ENCODE measurements at places on chromosomes 3 and 15. TPM values are rescaled to one million over a fixed set of nuclear protein-coding genes. Genes with fewer than 3 reads are reported as not detected.

DNA sequence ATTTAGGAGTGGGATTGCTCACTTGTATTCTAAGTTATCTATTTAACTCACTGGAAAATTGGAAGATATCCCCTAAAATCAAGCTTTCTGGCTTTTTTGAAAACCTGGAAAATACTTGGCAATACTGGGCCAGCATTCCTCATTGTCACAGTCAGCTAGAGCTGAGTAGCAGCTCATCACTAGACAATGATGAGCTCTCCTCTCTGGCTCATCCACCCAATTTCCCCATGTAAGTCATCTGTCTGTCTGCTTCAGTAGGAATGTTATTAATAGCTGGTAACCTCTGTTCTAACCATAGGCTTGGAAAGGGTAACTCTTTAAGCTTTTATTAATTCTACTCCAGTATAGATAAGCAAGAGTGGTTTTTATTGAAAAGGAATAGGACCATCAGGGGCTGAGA lies 39.7 kb upstream of the PIK3R4 start:
- no peak for DNase-seq

GRCh38 chr15:92638291-92638708 lies 17.3 kb downstream of the FAM174B start:
- DNase-seq: no peak

- no peak for DNase-seq
Observed at GRCh38 chr15:33211176-33211808, 16.8 kb upstream of the FMN1 start.

DNA sequence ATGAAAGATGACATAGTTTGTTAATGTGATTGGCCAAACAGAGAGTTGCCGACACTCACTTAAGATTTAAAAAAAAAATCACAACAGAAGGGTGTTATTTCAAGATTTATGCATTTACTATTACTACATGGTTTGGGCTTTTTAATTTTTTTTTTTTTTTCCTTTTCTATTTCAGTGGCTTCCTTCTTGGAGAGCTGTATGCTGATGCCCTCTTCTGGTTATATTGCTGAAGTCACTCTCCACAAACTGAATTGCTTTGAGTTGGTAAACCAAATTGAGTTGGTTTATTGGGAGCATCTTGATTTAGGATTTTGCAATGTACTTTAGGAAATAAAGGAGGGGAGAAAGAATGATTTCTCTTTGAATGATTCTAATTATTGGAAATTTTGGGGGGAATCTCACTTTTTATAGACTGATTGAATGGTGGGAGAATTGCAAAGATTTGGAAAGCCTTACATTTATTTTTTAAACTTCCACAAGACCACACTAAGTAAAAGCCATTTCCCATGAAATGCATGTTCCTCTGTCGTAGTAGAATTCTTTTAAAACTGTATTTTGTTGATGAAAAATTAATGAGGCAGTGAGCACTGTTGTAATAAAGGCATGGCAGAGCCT lies 186.6 kb upstream of the FEZF2 start:
- DNase-seq: no peak

DNA sequence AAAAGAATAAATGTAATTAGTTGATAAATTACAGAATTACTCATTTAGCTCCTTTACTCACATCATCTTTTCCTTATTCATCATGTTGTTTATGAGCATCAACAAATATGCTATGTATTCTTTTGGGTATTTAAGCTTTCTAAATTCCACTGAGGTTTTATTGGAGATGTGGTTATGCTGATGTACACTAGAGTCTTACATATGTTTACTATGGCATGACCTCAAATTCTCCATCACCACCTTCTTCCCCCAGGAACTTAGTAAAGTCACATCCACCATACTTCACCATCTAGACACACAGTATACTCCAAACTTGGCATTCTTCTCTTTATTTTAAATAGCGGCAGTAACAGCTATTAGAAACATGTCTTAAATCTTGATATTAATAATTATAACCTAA lies 74.1 kb upstream of the MELTF start:
- no peak for DNase-seq

DNA sequence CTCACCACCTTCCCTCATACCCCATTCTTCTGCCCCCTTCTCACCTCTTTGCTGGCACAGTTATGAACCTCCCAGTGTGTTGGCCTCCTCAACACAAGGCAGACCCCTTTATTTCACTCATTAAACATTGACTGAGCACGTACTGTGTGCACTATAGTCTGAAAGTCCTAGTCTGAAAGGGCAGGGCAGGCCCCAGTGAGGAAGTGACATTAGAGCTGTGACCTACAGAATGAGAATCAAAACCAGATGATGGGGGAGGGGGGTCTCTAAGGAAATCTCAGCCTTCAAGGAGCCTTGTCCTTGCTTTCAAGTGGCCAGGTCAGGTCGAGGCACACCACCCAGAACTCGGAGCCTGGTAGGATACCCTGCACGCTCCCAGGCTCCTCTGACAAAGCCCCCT lies 3.5 kb downstream of the SLC28A1 start:
- DNase-seq: no peak

DNA sequence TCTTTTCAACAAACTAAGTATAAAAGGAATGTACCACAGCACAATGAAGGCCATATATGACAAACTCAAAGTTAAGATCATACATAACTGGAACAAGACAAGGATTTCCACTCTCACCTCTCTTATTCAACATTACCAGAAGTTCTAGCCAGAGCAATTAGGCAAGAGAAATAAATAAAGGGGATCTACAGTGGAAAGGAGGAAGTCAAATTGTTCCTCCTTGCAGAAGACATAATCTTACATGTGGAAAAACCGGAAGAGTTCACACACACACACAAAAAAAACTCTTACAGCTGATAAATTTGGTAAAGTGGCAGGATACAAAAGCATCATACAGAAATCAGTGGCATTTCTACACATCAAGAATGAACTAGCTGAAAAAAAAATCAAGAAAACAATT lies 277.9 kb downstream of the MCTP2 start:
- DNase-seq: no peak

The AGBL1 gene
- 0.03 TPM for total RNA-seq

The SYNPR gene
- total RNA-seq: not detected

The PTPRG gene
- 80.7 TPM for total RNA-seq

The UBAP1L gene
- total RNA-seq: 1.8 TPM
